ENCODE measurements at places on chromosomes 11 and 22.

- DNase-seq: no peak
These were observed 4.0 kb downstream of the JAM3 start for GRCh38 chr11:134072844-134073243.

DNA sequence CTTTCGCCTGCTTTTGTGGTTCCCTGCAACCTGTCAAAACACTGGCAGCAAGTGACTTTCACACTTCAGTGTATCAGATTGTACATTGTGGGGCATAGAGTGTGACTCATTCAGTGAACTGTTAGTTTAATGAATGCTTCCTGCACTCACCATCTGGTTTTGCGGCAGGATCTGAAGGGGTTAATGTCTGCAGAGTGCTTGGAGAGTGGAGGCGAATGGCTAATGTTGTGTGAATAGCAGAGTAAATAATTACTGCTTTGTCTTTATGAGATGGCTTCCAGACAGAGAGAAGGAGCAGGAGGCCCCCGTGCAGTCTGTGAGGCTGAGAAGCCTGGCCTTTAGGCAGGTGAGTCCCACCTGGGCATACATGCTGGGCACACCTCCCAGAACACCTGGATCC is 454.3 kb upstream of the KIRREL3 start:
- DNase-seq: no peak

DNA sequence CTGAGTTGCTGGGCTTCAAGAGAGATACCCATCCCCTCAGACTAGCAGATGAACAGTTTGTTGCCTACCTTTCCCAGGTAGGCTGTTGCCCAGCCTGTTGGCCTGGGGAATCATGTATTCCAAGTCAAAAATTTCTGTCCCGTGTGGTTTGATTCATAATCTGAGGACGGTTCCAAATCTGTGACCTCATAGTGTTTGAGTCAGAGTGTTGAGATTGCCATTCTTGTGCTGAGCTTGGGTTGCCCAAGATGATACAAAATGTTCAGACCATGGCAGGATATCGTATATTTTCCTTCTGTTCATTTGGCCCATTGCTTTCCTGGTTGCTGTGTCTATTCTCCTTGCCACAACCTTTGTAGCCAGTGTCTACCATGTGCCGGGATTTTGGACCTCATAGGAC is 64.3 kb downstream of the CYB5R2 start:
- DNase-seq: no peak

GRCh38 chr11:28702450-28702790 is 594.2 kb downstream of the METTL15 start:
- DNase-seq: no peak

GRCh38 chr11:9688716-9689511 is 25.0 kb downstream of the SWAP70 start:
- no peak for DNase-seq

DNA sequence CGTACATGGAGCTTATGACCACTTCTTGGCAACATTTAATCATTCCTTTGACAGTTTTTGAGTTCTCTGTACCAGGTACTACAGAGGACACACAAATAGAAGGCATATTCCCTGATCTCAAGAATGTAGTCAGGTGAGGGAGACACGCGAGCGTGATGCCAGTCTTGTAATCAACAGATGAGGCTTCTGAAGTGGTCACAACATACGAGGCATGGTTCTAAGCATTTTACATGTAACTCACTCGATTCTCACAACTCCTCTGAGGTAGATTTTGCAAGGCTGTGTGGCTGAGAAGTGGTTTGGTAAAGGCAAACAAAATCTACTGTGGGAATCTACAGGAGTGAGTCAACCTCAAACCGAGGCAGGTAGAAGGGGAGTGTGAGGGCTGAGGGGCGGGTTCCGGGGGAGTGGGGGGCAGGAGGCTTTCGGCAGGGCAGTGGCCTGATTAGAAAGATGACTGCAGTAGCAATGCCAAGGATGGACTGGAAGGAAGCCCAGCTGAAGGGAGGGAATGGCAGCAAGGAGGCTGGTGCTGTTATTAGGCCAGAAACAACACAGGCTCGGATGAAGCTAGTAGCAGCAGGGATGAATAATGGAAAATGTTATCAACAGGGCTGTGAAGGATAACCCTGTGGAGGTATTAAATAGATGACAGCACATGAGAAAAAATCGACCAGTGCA is 63.8 kb downstream of the ST14 start:
- DNase-seq: no peak

DNA sequence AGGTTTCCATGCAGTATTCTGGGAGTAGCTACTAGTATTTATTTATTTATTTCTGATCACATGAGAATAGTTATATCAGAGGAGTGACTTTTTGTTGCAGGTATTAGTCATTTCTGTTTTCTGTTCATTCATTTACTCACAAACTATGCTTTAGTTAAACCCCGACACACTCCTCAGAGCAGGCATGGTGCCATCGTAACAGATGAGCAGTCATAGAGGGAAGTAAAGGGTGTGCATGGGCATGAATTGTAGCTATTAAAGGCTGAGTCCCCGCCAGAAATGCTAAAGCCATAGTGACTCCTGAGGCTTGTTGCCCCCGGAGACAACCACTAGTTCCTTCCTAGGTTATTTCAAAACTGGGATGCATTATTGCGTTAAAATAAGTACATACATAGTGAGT is 10.6 kb downstream of the JHY start:
- no peak for DNase-seq

DNA sequence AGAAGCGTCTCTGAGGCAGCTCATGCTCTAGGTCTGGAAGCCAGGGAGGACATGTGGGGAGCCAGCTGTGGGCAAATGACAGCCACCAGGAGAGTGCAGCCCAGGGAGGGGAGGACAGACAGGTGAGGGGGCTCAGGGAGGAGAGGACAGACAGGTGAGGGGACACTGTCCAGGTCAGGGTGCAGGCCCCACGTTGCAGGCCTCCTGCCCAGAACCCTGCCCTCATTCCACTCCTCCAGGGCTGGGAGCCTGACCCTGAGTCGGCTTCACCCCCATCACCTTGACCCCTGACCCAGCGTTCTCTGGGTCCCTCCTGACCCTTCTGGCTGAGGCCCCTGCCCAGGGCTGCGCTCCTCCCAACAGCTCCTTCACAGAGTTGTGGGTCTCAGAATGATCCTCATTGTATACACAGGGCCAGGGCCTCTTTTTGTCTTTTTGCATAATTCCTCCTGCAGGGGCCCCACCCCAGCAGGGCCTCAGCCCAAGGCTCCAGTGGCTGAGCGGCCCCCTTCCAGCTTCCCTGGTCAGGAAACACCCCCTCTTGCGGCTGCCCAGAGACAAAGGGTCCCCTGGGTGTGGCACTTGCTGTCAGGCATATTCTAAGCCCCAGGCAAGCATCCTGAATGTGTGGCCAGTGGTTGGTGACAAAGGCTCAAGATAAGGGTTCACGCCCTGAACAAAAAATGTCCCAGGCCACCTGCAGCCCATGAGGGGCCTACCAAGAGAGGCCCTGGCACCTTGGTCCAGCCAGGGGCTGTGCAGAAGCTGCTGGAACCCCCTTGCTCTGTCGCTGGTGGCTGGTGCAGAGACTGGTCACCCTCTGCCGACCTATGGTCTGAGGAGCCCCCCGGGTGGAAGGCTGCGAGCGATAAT is 853.0 kb downstream of the BRD1 start:
- no peak for DNase-seq

GRCh38 chr11:87263979-87264378 is 226.2 kb downstream of the TMEM135 start:
- no peak for DNase-seq

DNA sequence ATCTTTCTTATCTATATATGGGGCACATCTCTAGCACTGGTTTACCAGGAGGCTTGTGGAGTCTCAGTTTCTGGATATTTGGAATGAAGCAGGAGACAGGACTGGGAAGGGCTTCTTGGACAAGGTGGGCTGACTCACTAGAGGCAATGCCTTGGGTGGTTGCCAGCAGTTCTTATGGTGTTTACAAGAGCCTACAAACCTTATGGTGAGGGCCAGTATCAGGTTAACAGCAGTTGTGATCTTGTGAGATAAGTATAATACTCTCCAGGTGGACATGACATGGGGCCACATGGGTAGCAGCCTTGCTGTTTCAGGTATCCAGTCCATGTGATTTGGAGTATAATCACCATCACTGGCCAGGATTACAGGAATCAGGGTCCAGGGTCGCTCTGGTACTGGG is 10.2 kb downstream of the FUT4 start:
- no peak for DNase-seq

- no peak for DNase-seq
These were observed 39.3 kb upstream of the ABTB2 start for GRCh38 chr11:34397120-34397519.

DNA sequence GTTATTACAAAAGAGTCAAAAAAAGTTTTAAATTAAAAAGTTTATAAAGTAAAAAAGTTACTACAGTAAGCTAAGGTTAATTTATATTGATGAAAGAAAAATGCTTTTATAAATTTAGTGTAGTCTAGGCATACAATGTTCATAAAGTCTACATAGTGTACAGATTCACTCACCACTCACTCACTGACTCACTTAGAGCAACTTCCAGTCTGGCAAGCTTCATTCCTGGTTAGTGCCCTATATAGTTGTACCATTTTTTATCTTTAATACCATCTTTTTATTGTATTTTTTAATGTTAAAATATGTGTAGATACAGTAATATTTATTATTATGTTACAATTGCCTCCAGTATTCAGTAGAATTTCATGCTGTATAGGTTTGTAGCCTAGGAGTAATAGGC is 2.6 kb upstream of the MMP10 start:
- no peak for DNase-seq

GRCh38 chr11:35316161-35316560 is 103.2 kb downstream of the SLC1A2 start:
- DNase-seq: no peak

GRCh38 chr11:119094816-119095065 is 6.9 kb downstream of the DPAGT1 start:
- DNase-seq: no peak

- no peak for DNase-seq
These were observed 2.0 kb downstream of the MAP3K11 start for GRCh38 chr11:65611758-65612603.

- DNase-seq: no peak
These were observed 102.2 kb upstream of the NNMT start for GRCh38 chr11:114193730-114194679.

DNA sequence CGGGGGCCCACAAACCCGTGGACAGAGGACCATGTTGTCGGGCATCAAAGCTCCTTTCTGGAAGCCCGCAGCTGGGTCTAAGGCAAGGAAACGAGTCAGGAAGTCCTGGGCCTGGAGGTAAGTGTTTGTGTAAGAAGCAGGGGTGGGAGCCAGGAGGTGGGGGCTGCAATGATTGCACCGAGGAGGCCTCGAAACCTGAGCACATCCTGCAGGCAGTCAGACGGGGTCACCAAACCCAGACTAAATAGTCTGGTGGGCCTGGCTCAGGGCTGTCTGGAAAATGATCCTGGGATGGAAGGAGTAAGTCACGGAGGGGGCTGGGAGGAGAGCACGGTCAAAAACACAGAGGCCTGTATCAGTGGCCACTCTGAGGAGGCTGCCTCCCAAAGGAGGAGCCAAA is 539.2 kb downstream of the MN1 start:
- no peak for DNase-seq

DNA sequence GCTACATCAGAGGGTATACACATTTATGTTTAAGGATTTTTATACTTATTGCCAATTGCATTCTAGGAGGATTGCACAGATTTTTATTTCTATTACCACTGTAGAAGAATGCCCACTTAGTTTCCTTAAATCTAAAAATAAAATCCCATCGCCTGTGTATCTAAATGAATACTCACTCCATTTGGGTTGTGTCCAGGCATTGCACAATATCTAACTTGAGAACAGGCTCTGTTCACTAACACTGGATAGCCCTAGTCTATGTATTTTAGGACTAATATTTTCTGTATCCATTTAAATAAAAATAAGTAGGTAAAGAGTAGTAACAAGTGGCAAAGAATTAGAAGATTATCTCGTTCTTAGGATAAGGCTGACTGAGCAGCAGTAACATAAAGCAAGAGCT is 4.1 kb downstream of the C11orf52 start:
- no peak for DNase-seq

DNA sequence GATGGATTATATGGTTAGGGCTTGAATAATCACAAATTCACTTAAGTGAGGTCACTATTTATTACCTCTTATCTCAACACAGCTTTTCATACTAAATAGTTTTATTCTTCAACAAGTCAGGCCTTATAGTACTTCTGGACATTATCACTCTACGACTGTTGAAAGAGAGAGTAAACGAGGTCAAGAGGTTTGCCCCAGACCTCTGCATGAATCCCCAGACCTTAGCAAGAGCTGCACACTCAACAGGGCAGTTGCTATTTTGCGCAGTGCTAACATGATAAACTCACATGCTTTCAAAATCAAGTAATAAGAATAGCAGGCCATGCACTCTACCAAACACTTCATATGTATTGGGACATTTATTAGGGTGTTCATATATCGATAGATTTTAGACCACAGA is 60.5 kb downstream of the DDI1 start:
- no peak for DNase-seq

DNA sequence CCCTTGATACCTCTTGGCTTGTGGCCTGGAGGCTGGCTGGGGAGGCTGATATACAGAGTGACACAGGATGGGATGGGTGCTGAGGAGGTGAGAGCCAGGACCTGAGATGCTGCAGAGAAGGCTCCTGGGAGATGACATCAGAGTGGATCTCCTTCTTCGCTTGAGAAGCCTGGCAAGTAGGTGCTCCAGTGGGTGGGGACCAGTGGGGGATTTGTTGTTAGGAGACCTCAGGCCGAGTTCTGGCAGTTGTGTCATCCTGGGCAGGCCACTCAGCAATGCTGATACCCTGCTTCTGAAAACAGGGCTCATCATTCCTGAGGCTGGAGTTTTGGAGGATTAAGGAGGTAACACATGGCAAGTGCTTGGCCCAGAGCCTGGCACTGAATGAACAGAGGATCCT is 1.9 kb upstream of the NDUFV1 start:
- no peak for DNase-seq

- DNase-seq: peak; percentile 12
These were observed 1.6 kb downstream of the SPTBN2 start for GRCh38 chr11:66727282-66728037.

DNA sequence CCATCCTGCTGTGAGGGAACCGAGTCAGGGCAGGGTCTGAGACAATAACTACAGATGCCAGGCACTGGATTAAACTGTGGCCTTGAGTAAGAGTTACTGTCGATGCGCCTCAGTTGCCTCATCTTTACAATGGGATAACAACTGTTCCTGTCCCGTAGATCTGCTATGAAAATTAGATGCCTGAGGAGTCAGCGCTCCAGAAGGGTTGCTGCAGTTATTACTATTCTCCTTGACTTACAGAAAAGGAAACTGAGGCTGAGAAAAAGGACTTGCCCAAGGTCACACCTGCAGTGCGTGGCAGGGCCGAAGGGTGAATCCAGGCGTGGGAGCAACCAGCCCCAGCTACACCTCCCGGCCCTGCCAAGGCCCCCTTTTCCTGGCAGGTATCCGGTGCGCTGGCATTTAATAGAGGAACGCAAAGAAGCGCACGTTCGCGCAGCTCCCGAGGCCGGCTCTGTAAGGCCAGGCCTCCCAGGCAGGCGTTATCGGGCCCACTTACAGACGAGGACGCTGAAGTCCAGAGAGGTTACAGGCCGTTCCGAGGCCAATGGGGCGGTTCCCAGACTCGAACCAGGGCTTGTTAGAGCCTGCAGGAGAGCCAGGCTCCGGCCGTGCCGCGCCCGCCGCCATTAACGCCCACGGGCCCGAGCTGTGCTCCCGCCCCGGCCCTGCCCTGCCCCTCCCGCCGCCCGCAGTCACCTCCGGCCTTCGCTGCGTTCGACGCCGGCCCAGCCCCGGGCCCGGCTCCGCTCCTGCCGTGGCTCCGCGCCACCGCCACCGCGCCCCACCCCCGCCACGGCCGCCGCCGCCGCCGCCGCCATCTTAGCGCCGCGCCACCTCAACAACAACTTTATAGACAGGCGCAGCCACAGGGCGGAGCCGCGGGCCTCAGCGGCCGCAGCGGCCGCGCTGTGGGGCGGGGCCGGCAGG is at the start of gene C11orf68:
TSS of gene C11orf68 (minus strand) at position 852 of the 930 bp plus-strand sequence. CDS start at position 821, 31 bp downstream.
- DNase-seq: no peak
